ENCODE measurements at places on chromosomes 2 and 18.

GRCh38 chr18:54983041-54983686 lies 23.9 kb upstream of the CCDC68 start:
- no peaks in the 10 kb centered on the region for H3K4me1 ChIP-seq
- no peak overlapping the region for H3K4me3 ChIP-seq
- no peak overlapping the region for H3K27ac ChIP-seq
- DNase-seq, result no peak
- peaks cover 3% of the 10 kb centered on the region for H3K36me3 ChIP-seq

DNA sequence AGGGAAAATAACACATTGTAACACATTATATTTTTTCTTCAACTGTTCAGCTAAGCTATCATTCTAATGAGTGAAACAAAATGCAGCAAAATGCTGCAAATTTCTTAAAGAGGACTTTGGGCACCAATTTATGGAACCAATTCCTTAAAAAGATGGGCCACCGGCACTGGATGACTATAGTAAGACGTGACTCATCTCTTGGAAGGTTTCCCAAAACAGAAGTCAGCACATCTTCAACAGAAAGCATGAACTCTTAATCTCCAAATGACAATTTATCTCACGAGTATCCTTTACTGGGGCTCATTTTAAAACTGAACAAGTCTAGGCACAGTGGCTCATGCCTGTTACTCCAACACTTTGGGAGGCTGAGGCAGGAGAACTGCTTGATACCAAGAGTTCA lies 213.4 kb downstream of the CDH20 start:
- H3K4me3 ChIP-seq, result no peak overlapping the region
- no peak for DNase-seq
- H3K36me3 ChIP-seq, result no peaks in the 10 kb centered on the region
- H3K4me1 ChIP-seq, result no peaks in the 10 kb centered on the region
- no peak overlapping the region for H3K27ac ChIP-seq

DNA sequence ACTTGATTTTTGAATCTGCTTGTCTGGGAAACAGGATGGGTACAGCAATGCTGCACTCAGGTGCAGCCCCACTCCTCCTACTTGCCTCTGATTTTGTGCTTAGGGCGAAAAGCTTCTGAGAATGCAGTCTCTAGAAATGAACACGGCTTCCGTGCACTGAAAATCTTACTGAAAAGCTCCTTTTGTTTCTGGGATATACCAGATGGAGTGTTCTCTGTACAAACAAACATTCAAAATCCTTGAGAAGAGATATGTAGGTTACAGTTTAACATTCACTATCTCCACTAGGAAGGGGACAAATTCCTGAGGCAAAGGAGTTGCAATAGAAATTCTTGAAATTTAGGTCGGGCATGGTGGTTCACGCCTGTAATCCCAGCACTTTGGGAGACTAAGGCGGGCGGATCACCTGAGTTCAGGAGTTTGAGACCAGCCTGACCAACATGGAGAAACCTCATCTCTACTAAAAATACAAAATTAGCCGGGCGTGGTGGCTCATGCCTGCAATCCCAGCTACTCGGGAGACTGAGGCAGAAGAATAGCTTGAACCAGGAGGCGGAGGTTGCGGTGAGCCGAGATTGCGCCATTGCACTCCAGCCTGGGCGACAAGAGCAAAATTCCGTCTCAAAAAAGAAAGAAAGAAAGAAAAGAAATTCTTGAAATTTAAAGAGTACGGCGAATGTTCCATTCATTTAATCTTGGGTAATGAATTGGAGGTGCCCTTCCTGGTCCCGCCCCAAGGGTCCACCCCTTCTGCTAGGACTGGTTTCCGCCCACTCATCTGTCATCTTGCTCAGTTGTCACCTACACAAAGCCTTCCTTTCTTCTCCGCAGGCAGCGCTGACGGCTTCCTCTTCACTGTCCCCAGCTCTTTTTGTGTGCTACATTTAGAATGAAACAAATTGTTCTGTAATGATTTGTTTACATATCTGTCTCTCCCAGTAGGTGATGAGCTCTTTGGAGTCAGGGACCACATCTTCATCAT lies 92.4 kb downstream of the SOCS6 start:
- H3K27ac ChIP-seq, result no peak overlapping the region
- no peaks in the 10 kb centered on the region for H3K27me3 ChIP-seq
- H3K36me3 ChIP-seq, result peaks cover 3% of the 10 kb centered on the region
- no peak for DNase-seq

- H3K27ac ChIP-seq, result peak overlapping the region; percentile 53
- H3K4me1 ChIP-seq, result peaks cover 32% of the 10 kb centered on the region
- no peaks in the 10 kb centered on the region for H3K27me3 ChIP-seq
Observed at GRCh38 chr18:79438898-79439627, 43.3 kb downstream of the NFATC1 start.

GRCh38 chr2:162480067-162480466 lies 136.1 kb downstream of the GCA start:
- no peaks in the 10 kb centered on the region for H3K36me3 ChIP-seq
- H3K27me3 ChIP-seq, result no peaks in the 10 kb centered on the region
- no peak for DNase-seq
- no peaks in the 10 kb centered on the region for H3K4me1 ChIP-seq

GRCh38 chr2:114843963-114844362 lies 401.5 kb downstream of the DPP10 start:
- H3K27me3 ChIP-seq, result no peaks in the 10 kb centered on the region
- no peaks in the 10 kb centered on the region for H3K4me1 ChIP-seq
- no peak for DNase-seq
- H3K36me3 ChIP-seq, result no peaks in the 10 kb centered on the region
- H3K27ac ChIP-seq, result no peak overlapping the region

- peak overlapping the region; percentile 96 for H3K27ac ChIP-seq
- H3K36me3 ChIP-seq, result peaks cover 16% of the 10 kb centered on the region
- DNase-seq, result no peak
Observed at GRCh38 chr18:63314062-63314790, 5.3 kb downstream of the BCL2 start.

- DNase-seq, result no peak
- H3K4me3 ChIP-seq, result no peak overlapping the region
- peaks cover 9% of the 10 kb centered on the region for H3K4me1 ChIP-seq
- peaks cover 26% of the 10 kb centered on the region for H3K27me3 ChIP-seq
- no peaks in the 10 kb centered on the region for H3K36me3 ChIP-seq
- H3K27ac ChIP-seq, result no peak overlapping the region
Observed at GRCh38 chr2:38215993-38216392, 140.0 kb upstream of the CYP1B1 start.

DNA sequence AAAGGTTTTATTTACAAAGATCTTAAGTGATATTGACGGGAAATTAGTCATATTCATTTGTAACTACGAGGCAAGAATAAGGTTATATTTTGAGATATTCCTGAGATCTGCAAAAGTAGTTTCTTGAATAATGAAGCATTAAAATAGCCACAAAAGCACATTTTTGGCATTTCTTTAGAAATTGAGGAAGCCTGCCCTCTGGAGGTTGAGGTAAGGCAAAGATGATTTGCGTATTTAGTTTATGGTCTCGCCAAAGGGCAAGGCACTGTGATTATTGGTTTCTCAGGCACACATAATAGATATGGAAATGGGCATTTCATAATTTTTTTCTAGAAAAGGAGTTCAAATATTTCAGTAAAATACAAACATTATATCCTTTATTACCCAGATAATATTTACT lies 143.7 kb upstream of the RPRM start:
- no peak overlapping the region for H3K4me3 ChIP-seq
- H3K27me3 ChIP-seq, result no peaks in the 10 kb centered on the region
- no peaks in the 10 kb centered on the region for H3K4me1 ChIP-seq
- H3K27ac ChIP-seq, result no peak overlapping the region
- no peak for DNase-seq
- H3K36me3 ChIP-seq, result no peaks in the 10 kb centered on the region

DNA sequence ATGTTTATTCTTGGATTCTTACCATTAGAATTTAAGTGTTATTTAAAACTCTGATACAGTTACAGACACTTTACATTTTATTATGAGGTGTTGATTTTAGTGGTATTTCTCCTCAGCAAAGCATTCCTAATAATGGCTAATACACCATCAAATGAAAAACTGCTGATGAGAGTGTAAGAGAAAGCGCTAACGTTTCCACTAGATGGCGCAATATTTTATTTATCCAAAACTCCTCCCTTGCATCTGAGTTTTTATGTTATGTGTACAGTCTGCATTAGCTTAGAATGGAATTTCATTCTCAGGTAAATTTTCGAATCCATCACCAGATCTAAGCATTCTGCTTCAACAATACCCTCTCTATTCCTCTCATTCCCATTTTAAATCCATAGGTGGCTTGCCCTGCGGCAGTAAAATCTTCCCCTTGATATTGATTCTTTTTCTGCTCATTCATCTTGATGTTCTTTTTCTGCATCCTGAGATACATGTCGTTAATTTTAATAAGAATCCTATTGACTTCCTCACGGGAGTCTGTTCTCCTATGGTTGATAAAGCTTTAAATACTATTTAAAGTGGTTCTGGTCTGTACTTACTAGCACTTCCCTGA lies 53.9 kb downstream of the PRKRA start:
- no peak overlapping the region for H3K4me3 ChIP-seq
- no peaks in the 10 kb centered on the region for H3K36me3 ChIP-seq
- H3K27me3 ChIP-seq, result no peaks in the 10 kb centered on the region
- H3K4me1 ChIP-seq, result no peaks in the 10 kb centered on the region
- H3K27ac ChIP-seq, result no peak overlapping the region

GRCh38 chr2:98664323-98664722 lies 55.9 kb downstream of the UNC50 start:
- no peaks in the 10 kb centered on the region for H3K27me3 ChIP-seq
- peak overlapping the region; percentile 83 for H3K4me3 ChIP-seq
- H3K27ac ChIP-seq, result peak overlapping the region; percentile 90

GRCh38 chr2:201996679-201997314 lies 36.9 kb upstream of the FZD7 start:
- no peak overlapping the region for H3K4me3 ChIP-seq
- peaks cover 20% of the 10 kb centered on the region for H3K27me3 ChIP-seq
- no peak overlapping the region for H3K27ac ChIP-seq

GRCh38 chr2:147363181-147363580 lies 481.6 kb upstream of the ACVR2A start:
- no peak overlapping the region for H3K4me3 ChIP-seq
- H3K27ac ChIP-seq, result no peak overlapping the region
- DNase-seq, result no peak

- no peaks in the 10 kb centered on the region for H3K27me3 ChIP-seq
- no peaks in the 10 kb centered on the region for H3K4me1 ChIP-seq
- DNase-seq, result no peak
- peaks cover 2% of the 10 kb centered on the region for H3K36me3 ChIP-seq
- H3K27ac ChIP-seq, result no peak overlapping the region
Observed at GRCh38 chr2:228688007-228688645, 506.6 kb upstream of the SPHKAP start.

GRCh38 chr2:197107291-197108269 lies 181.1 kb upstream of the PGAP1 start:
- H3K4me3 ChIP-seq, result no peak overlapping the region
- H3K4me1 ChIP-seq, result no peaks in the 10 kb centered on the region
- no peaks in the 10 kb centered on the region for H3K27me3 ChIP-seq
- peak overlapping the region; percentile 71 for H3K27ac ChIP-seq
- H3K36me3 ChIP-seq, result peaks cover 84% of the 10 kb centered on the region

DNA sequence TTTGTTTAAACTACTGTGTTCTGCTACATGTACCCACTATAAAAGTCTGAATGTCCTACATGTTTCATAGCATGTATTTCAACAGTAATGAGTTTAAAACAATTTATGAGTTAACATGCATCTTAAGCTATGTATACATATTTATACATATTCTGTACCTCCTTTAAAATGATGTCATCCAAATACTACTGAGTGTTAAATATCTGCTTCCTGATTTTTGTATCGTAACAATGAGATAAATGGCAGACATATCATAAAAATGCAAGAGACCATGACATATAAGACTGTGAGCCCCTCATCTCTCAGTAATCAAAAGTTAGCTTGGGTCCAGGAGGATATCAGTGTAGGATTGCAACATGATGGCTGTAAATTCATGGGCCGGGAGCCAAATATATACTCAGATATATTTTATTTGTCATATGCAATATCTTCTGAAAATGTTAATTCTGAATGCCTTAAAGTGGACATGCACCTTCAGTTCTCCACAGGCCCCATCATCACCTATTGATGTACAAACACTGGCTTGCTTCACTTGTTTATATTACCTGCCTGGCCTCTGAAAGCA lies 3.6 kb downstream of the COL5A2 start:
- peaks cover 6% of the 10 kb centered on the region for H3K4me1 ChIP-seq
- H3K27me3 ChIP-seq, result no peaks in the 10 kb centered on the region
- H3K36me3 ChIP-seq, result no peaks in the 10 kb centered on the region
- no peak for DNase-seq
- no peak overlapping the region for H3K27ac ChIP-seq

DNA sequence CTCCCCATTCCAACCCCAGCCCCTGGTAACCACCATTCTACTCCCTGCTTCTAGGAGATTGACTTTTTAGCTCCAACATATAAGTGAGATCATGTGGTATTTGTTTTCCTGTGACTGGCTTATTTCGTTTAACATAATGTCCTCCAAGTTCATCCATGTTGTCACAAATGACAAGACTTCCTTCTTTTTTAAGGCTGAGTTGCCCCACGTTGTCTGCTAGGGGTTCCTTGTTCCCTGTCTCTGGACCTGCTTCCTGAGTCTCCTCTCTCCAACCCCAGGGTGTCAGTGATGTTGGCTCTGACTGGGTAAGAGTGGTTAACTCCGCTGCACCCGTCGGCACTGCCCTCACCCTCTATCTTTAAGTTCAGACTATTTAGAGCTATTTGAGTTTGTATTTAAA lies 175.2 kb downstream of the SH3RF3 start:
- no peaks in the 10 kb centered on the region for H3K36me3 ChIP-seq
- no peak for DNase-seq
- peaks cover 22% of the 10 kb centered on the region for H3K27me3 ChIP-seq
- no peak overlapping the region for H3K4me3 ChIP-seq

GRCh38 chr2:227613272-227613660 lies 1.4 kb downstream of the SCYGR3 start:
- DNase-seq, result no peak
- H3K27me3 ChIP-seq, result peaks cover 47% of the 10 kb centered on the region
- H3K4me1 ChIP-seq, result peaks cover 7% of the 10 kb centered on the region
- H3K36me3 ChIP-seq, result no peaks in the 10 kb centered on the region

GRCh38 chr18:59799383-59800015 lies 100.3 kb upstream of the PMAIP1 start:
- peaks cover 8% of the 10 kb centered on the region for H3K4me1 ChIP-seq
- peaks cover 9% of the 10 kb centered on the region for H3K27me3 ChIP-seq
- no peak for DNase-seq
- no peaks in the 10 kb centered on the region for H3K36me3 ChIP-seq
- no peak overlapping the region for H3K4me3 ChIP-seq
- H3K27ac ChIP-seq, result no peak overlapping the region

- H3K27me3 ChIP-seq, result no peaks in the 10 kb centered on the region
- H3K4me3 ChIP-seq, result peak overlapping the region; percentile 29
- H3K36me3 ChIP-seq, result no peaks in the 10 kb centered on the region
- peak overlapping the region; percentile 39 for H3K27ac ChIP-seq
- DNase-seq, result no peak
Observed at GRCh38 chr2:239222312-239222660, 178.5 kb downstream of the HDAC4 start.

DNA sequence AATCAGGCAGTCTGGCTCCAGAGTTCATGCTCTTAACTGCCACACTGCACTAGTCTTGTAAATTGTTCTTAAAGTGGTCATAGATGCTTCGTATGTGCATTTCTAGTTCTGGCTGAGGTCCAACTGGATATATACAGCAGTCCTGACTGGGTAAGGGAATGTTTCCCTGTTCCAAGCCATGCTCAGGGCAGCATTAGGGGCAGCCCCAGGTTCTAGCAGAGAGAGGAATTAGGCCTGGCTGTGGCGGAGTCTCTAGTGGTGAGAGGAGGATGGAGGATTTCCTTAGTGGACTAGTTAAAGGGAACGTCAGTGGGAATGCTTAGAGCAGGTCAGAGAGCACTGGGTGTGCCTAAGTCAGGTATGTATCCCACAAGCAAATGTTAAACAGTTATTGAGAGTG lies 28.0 kb downstream of the UBE2E3 start:
- no peaks in the 10 kb centered on the region for H3K27me3 ChIP-seq
- no peak overlapping the region for H3K4me3 ChIP-seq
- H3K4me1 ChIP-seq, result peaks cover 49% of the 10 kb centered on the region
- H3K27ac ChIP-seq, result no peak overlapping the region
- H3K36me3 ChIP-seq, result no peaks in the 10 kb centered on the region
